Amniotic epithelial cell (primary cell): ENCODE measurements at places on chromosomes 5 and 9.
A peak's percentile ranks its signal among the peaks of the same experiment; 100 is the strongest.

GRCh38 chr9:114348906-114349482 lies 19.3 kb downstream of the ORM2 start:
- peak; percentile 100 for DNase-seq

- DNase-seq, result no peak
Observed at GRCh38 chr5:6370580-6370979, 7.8 kb downstream of the MED10 start.

GRCh38 chr5:150497274-150497988 lies 10.5 kb upstream of the NDST1 start:
- peak; percentile 92 for DNase-seq

DNA sequence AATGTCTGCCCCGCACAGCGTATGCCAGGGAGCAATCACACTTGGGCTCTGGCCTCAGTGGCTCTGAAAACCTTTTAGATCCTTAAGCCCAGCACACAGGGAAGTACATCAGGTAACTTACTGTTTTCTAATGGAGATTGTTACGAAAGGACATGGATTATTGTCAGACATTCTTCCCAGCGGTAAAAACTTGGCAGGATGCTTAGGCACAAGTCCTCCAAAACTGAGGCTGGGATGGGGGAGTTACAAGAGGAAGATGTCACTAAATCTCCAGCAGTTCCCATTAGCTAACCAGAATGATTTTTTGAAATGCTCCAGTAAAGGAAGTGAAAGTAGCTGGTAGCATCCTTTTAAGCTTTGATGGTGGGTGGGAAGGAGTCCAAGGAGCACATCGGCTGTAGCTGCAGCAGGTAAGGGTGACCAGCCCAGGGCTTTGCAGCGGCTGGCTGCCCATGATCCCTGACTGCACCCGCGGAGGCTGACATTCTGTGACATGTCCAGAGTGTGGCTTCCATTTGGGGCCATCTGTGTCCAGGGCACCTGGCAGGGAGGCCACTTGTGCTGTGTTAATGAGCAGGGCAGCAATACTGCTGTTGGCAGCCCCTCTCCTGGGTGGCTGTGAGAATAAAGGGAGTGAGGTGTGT lies 165.8 kb downstream of the GADD45G start:
- no peak for DNase-seq

DNA sequence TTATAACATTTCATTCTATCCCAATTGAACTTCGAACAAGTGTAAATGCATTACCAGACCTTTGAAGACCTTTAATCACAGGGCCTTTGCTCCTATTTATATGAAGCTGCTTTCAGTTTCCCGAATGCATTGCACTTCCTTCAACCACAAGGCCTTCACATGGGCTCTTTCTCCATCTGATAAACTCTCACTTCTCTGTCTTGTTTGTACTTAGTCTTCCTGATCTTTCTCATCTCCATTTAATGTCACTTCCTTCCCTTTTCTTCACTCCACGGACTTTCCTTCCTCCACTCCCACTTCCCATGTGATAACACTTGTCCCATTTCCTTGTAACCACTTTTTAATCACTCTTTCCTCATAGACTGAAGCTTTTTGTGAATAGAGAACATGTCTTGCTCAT lies 74.3 kb upstream of the TNC start:
- no peak for DNase-seq

GRCh38 chr5:90590170-90590569 lies 31.6 kb downstream of the ADGRV1 start:
- DNase-seq, result no peak

- no peak for DNase-seq
Observed at GRCh38 chr5:126846744-126847455, 70.0 kb downstream of the LMNB1 start.

DNA sequence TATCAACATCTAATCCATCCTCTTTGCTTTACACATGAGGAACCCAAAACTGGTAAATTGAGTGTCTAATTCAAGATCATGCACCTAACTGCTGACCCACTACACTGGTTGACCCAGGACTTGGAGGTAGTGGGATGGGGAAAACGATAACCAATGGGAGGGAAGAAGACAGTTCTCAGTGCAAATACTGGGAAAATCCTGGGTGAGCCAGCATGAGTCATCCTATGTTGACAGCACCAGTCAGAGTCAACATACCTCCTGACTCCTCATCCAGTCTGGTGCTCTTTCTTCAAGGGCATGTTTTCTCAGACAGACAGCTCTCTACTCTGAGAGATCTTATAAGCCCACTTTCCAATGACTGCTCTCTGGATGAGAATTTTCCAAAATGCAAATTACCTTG lies 232.8 kb upstream of the PTGER4 start:
- DNase-seq, result peak; percentile 96

GRCh38 chr5:180868960-180869359 lies 7.9 kb upstream of the ZFP62 start:
- peak; percentile 69 for DNase-seq

GRCh38 chr5:56264417-56265025 lies 31.4 kb upstream of the ANKRD55 start:
- DNase-seq, result peak; percentile 55

DNA sequence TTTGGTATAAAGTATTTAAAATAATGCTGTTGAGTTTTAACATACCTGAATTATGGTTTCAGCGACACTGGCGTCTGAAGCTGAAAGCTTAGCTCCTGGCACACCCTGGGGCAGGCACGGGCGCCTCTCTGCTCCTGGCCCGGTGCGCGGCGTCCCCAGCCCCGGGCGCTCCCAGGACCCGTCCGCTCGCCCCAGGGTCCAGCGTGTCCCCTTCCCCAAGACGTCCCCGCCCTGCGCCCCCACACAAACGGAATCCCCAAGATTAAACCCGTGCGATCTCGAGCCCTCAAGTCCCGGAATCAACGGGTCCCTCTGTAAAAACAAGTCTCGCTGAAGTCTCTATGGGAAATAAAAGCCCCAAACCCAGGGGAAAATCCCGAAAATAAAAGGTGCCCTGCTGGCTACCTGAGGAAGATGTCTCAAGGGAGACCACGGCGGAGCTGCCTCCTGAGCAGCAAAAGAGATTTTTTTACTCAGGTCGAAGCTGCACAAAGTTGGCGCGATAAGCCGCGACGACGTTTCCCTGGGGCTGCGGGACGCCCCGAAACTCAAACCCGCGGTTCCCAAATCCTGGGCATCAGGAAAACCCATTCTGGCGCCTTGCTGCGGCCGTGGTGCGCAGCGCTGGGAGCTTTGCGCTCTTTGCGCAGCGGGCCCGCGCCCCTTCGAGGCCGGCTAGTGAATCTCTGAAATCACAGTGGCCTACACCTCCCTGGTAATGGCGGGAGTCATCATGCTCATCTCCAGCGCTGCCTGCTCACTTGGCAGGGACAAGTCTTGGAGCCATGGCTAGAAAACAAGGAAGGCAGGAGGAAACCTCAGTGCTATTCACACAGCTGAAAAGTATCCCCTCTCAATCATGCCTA lies 6.3 kb upstream of the IFNA8 start:
- DNase-seq, result no peak

GRCh38 chr9:136609160-136609475 lies 53.6 kb upstream of the EGFL7 start:
- DNase-seq, result no peak

DNA sequence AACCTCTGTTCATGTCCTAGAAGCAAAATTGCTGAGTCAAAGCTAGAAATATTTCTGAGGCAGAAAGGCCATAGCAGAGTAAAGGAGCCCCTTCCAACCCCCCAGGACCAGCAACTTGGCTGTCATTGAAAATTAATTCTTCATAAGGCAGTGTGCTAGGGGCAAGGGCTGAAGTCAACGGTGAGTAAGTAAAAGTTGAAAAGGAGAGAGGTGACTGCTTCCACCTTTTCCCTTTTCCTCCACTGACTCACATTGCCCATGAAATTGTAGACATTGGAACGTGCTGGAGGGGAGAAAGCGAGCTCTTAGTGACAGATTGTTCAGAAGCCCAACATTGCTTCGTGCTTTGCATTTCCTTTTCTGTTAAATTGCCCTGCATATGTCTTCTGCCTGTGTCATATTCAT lies 19.1 kb downstream of the GLRA1 start:
- DNase-seq, result no peak

DNA sequence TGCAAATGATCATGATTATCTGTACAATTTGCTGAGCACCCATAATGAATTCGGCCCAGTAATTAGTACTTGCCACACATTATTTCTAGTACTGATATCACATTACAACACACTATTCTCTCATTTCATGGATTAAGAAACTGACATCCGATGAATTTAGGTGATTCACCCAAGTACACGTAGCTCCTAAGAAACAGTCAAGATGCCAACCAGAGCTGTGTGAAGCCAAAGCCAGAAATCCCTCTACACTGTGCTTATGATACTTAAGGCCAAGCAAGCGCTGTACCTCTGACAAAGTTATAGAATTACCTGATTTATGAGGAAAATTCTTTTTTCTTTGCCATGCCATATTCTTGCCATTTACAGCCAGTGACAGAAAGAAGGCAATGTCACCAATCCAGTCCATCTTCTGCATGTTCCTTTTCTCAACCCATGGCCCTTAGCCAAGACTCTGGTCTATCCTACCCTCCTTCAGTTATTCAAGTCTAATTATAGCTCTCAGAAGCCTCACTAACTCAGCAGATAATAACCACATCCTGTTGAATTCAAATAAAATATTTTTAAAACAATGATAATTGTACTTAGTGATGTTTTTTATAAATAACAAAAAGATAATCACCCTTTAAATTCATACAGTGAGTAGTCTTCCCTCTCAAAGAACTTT lies 74.3 kb upstream of the PTGER4 start:
- peak; percentile 33 for DNase-seq

DNA sequence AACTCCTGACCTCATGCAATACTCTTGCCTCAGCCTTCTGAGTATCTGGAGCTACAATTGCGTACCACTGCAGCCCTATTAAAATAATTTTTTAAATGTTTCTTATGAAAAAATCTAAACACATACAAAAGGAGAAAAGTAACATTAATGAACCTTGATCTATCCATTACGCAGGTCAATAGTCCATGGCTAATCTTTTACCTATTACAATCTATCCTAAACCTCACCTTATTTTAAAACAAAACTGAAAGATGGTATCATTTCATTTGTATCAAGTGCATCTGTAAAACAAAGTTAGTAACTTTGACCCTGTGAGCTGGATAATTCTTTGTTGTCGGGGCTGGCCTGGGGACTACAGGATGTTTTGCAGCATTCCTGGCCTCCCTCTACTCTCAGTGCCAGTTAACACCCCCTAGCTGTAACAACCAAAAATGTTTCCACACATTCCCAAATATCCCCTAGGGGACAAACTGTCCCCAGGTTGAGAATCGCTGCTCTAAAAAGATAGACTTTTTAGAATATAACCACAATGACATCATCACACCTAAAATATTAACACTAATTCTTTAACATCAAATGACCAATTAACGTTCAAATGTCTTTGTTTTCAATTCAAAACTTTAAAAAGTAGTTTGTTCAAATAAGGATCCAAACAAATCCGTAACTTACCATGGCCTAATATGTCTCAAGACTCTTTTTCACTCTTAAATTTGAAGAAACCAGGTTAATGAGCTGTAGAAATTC lies 54.8 kb downstream of the RNF38 start:
- no peak for DNase-seq

DNA sequence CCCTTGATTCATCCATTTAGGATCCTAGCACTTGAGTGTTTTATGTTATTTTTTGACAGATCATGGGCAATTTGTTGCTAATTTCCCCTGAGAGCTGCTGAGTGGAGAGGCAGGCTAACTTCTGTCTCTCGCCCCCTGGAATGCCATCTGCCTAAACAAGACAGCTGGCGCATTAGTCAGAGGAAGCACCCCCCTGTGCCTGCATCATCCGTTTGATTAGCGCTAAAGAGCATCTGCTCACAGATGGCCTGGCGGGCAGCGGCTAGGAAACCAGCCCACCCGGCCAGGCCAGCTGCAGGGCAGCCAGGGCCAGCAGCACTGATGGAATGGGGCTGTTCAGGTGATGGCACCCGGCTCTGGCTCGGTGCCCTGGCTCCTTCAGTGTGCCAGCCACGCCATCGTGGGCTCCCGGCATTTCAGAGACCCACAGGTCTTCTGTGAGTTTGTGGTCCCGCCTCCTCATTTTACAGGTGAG lies 22.9 kb upstream of the ASS1 start:
- peak; percentile 14 for DNase-seq

- DNase-seq, result no peak
Observed at GRCh38 chr5:181087309-181087708, 43.7 kb downstream of the OR2V1 start.

DNA sequence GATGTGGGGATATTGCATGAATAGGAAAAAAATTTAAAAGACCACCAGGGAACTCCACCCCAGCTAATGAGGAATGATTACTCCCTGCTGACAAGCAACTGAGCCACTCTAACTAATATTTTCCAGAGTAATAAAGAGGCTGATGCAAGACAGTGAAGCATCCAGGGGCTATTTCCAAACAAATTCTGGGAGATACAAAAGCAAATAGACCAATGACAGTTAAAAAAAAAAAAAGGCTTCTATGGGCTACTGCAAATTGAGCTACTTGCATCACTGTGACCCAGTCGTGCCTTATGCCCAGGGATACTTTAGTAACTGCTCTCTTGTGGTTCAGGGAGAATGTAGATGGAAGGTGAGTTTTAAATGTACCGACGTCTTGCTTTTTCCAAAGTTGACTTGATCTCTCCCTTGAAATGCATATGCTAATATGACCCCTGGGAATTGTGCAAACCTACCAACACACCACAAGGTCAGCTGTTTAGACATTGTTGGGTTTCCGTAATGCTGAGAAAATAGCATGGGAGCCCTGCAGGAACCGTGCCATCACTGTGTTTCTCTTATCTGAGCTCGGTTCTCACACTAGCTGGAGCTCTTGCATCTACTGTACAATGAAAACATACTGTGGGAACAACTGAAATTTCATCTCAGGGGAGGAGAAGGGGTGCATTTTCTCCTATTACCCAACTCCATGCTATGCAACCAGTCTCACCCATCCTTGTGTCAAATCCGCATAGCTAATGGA lies 250.6 kb upstream of the MAP3K1 start:
- peak; percentile 86 for DNase-seq

GRCh38 chr5:172274951-172275753 lies 8.4 kb downstream of the UBTD2 start:
- DNase-seq, result peak; percentile 71

- no peak for DNase-seq
Observed at GRCh38 chr9:23855873-23856604, 30.0 kb upstream of the ELAVL2 start.

DNA sequence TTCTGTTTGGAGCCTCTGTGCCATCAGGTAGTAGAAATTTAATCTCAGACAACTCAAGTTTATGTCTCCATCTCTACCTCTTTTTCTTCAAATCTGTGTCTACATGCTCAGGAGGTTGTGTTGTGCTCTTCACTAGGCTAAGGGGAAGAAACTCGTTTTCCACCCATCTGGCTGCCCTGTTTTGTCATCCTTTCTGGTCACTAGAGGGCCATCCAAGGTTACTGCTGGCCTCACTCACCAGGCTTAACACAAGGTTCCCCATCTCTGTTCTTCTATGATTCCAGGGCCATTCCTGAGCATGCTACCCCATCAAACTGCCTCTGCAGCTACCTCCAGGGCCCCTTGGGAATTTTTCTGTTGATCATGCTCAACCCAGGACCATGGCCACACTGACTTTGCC lies 213.3 kb upstream of the FBXL7 start:
- DNase-seq, result no peak
